SK-N-SH (cell line): ENCODE measurements at places on chromosomes 4 and X.

DNA sequence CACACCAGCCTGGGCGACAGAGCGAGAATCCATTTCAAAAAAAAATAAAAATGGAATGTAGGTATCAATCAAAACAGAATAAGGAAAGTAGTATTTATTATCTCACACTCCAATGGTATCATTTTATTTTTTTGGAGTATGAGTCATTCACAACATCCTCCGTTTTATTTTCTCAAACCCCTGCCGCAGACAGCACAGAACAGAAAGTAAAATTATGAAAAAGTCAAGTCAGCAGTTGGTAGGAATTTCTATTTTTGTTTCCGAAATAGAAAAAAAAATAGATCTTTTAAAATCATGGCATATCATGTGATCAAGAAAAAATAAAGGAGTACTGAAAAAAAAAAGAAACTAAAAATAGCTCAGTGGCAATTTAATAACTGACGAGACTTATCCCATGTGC lies 490.7 kb upstream of the TENM3 start:
- DNase-seq = no peak

DNA sequence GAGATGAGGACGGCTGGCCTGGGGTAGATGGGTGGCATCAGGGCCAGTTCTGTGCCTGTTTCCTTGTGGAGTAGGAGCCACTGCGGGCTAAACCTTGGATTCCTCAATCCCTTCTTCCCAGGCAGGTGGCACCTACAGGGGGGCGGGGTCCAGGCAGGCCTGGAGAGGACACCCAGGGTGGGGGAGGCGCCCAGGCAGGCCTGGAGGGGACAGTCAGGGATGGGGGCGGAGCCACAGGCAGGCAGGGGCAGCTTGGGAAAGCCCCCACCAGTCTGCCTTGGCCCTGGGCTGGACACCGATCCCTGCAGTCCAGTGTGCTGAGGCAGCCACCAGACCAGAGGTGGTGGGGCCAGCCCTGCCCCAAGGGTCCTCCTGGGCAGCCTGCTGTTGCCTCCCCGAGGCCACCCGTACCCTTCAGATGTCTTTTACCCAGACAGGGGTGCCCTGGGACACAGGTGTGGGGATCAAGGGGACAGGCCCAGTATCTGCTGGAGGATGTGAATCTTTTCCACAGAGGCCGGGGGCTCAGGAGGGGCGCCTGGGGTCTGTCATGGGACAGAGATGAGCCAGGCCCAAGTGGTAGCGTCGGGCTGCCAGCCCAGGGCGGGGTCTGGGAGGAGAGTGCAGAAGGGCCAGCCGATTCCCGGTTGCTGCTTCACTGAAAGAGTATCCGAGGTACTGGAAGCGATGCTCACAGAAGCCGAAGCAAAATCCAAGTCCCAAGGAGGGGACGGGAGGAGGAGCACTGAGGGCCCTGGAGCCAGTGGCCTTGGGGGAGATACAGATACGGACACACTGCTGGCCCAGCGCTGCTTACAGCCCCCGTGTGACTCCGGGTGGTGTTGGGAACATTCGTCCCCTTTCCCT lies 34.5 kb downstream of the LRPAP1 start:
- DNase-seq = no peak

GRCh38 chr4:142959173-142959572 lies 113.1 kb upstream of the INPP4B start:
- DNase-seq = no peak

- DNase-seq = no peak
These were observed 28.1 kb upstream of the RASL11B start for GRCh38 chr4:52833941-52834525.

- no peak for DNase-seq
These were observed 47.0 kb downstream of the ANXA10 start for GRCh38 chr4:168139336-168139735.

DNA sequence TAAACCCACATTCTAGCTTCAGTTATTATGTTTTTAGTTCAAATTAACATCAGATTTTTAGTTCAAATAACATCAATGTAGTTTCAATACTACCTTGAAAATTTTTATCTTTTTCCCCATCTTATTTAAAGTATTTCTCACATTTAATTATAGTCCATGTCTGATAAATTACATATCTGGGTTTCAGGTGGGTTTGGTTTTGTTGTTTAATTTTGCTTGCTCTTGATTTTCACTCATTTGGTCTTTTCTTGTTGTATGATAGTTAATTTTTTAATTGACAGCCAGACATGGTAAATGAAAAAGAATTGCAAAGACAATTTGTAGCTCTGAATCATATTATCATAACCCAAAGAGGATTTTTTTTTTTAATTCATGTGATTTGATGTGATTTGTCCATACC lies 41.9 kb downstream of the GYG2 start:
- DNase-seq = no peak

DNA sequence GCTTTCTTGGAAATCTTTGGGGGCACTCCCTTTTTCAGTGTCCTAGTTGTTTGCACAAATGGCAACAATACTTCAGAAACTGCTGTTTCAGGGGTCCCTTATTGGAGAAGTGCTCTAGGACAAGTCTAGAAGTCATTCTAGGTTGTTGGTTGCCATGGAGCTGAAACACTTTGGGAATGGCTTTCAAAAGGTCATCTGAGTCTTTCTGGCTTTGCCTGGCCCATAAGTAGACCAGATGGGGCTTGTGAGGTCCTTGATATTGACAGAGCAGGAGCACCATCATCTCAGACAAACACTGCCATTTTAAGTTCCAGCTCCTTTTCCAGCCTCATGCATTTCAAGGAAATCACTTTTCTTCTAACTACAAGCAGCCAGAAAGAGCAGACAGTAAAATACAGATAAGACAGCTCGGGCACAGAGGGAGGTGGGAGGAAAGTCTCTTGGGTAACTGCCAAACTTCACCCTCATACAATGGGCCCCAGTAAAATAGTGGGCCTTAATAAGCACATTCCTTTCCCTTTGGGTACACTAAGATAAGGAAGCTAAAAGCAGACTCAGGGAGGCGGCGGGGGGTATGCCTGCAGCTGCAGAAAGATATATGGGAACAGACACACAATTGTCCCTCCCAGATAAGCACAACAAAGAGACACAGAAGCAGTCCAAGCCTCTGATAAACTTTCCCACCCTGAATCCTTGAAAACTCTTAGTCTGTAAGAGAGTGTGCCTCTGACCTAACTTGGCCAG lies 8.5 kb upstream of the NXF3 start:
- DNase-seq = no peak

GRCh38 chrX:45710081-45710801 lies 509.6 kb upstream of the DIPK2B start:
- peak; percentile 2 for DNase-seq

DNA sequence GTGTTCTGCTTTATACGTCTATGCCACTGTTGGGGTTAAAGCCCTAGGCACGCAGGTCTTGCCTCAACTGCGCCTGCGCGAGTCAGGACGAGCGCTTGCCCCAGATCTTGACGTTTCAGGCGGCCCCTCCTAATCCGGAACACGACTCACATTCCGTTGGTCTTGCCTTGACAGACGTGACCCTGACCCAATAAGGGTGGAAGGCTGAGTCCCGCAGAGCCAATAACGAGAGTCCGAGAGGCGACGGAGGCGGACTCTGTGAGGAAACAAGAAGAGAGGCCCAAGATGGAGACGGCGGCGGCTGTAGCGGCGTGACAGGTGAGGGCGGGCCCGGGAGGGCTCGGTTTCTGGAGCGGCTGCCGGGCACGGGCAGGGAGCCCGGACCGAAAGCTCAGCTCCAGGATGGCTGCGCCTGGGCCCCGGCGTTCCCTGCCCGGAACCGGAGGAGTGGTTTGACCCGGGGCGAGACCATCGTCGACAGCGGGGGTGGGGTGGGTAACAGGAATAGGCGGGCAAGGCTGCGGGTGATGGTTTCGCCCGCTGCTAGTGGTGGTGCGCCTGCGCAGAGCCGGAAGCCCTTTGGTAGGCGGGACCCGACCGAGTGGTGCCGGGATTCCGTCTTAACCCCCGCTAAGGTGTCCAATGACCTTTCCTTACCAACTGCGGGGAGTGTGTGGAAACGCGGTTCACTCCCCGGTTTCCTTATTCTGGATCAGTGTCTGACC lies at the start of gene ARAF:
Gene ARAF, plus strand, starts transcription at position 272 of the 725 bp plus-strand sequence. CDS start 1,763 bp downstream, outside the sequence.
- peak; percentile 94 for DNase-seq

- no peak for DNase-seq
These were observed 255.3 kb upstream of the PRKX start for GRCh38 chrX:3968749-3969148.

GRCh38 chrX:22135994-22136684 lies 104.0 kb downstream of the PHEX start:
- DNase-seq = peak; percentile 30

DNA sequence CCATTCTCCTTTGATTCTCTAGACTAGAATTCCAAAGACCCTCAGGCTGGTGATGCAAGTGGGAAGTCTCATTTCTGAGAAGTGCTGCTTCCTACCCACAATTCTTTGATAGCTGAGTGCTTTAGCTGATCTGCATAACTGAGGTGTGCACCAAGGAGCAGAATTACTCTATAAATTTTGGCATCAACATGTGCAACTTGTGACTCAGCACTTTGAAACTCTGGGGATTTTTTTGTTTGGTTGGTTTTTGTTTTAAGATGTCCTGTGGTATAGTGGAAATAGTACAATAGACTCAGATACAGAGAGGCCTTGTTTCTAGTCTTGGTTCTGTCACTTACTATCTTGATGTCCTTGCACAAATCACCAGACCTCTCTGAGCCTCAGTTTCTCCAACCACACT lies 148.4 kb downstream of the AR start:
- DNase-seq = no peak

GRCh38 chrX:15143825-15144121 lies 126.1 kb downstream of the ASB9 start:
- DNase-seq = no peak

- DNase-seq = no peak
These were observed 4.0 kb upstream of the TMEM156 start for GRCh38 chr4:39036172-39036571.

GRCh38 chr4:184400375-184400870 lies 73.9 kb downstream of the IRF2 start:
- DNase-seq = no peak

DNA sequence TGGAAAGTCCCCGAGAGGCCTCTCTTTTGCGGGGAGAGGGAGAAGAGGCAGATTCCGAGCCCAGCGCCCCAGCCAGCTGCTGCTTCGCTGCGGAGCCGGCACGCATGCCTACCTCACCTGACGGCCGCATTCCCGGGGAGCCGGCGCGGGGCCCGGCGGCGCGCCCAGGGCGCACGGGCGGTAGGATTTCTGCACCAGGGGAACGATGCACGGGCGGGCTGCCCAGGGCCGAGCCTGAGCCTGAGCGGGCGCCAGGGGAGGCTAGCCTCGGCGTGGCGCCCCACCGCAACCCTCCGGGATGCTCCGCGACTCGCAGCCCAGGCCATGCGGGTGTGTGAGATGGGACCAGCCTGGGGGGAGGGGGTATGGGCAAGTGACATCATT lies 81.3 kb upstream of the SCML1 start:
- DNase-seq = peak; percentile 56
